ENCODE measurements at places on chromosomes 16 and 17.
A peak's percentile ranks its signal among the peaks of the same experiment; 100 is the strongest.

- peak; percentile 77 for DNase-seq
Measured at GRCh38 chr17:40605306-40605705, 40.0 kb upstream of the CCR7 start.

DNA sequence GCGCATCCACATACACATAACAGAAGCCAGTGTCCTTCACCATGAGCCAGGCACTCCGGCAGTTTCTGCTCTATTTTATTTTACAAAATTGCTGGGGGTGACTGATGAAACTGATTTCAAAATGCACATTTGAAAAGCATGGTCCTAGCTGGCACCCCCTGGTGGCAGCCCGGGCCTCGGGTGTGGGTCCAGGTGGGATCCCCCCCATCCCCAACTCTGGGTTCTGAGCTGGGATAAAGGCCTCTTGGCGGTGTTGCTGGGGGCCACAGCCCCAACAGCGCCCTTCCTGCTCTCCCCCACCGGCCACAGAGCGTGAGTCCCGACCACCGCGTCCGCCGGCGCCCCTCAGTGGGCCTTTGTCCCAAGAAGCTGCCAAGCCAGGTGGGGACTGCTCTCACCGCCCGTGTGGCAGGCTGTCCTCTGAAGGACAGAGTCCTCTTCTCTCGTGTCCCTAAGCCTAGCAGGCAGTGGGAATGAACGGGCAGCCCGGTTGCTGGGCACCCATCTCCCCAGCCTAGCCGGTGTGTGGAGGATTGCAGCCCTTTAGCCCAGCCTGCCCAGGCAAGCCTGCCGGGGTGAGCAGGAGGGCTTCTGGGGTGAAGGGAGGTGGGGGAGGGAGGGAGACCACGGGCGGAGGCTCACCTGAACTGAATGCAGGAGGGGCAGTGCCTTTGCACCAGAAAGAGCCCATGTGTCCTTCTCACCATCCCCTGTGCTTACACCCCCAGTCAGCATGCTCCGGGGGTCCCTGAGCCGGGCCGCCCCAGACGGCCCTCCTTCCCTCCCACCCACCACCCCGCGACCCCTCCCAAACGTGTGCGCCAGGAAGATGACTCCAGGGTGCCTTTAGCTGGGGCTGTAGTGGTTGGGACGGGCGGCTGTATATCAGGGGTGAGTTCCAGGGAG is 898 bp downstream of the SNAI3 start:
- DNase-seq, result no peak

GRCh38 chr17:31112001-31112661 is 17.4 kb downstream of the NF1 start:
- DNase-seq, result no peak

GRCh38 chr17:56148333-56148732 is 4.9 kb upstream of the ANKFN1 start:
- no peak for DNase-seq

DNA sequence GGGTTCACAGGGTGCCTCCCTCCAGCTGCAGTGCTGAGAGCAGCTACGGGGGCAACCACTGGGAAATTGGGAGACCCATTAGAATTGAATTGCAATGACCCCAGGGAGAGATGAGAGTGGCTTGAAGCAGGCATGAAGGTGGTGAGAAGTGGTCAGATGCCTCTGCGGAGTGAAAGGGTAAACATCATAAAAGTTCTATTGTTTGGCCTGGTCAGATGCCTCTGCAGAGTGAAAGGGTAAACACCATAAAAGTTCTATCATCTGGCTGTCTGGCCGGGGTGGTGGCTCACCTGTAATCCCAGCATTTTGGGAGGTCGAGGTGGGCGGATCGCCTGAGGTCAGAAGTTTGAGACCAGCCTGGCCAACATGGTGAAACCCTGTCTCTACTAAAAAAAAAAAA is 53.5 kb downstream of the TNFRSF13B start:
- DNase-seq, result no peak

GRCh38 chr17:38465391-38466345 is 37.4 kb downstream of the ARHGAP23 start:
- DNase-seq, result no peak

- DNase-seq, result no peak
Measured at GRCh38 chr17:18371455-18371854, 6.1 kb upstream of the EVPLL start.

- no peak for DNase-seq
Measured at GRCh38 chr17:64289741-64290141, 26.7 kb upstream of the TEX2 start.

- DNase-seq, result no peak
Measured at GRCh38 chr17:34658811-34659560, 79.6 kb downstream of the TMEM132E start.

DNA sequence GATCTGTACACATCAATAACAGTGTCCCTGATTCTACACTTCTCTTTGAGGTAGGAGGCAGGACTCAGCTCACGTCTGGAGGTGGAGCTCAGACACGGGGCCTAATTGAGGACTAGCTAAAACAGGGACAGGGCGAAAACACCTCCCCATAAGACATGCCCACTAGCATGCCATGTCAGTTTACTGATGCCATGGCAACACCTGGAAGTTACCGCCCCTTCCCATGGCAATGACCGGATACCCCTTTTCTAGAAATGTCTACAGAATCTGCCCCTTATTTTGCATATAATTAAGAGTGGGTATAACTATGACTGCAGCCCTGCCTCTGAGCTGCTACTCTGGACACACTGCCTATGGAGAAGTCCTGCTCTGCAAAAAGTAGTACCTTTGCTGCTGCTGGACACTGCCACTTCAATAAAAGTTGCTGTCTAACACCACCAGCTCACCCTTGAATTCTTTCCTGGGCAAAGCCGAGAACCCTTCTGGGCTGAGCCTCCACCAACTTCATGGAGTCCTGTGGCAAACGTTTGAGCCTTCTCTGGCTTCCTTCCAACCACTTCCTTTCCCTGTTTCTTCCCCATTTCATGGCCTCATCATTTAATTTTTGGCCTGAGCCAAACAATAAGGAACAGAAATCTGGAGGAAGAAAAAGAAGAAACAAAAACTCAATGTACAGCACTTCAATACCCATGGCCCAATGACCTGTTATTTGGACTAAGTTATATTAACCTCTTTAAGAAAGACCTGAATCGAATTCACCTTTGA is 21.0 kb downstream of the PHB1 start:
- no peak for DNase-seq

GRCh38 chr17:77320044-77320440 is 179.3 kb downstream of the SEC14L1 start:
- no peak for DNase-seq

DNA sequence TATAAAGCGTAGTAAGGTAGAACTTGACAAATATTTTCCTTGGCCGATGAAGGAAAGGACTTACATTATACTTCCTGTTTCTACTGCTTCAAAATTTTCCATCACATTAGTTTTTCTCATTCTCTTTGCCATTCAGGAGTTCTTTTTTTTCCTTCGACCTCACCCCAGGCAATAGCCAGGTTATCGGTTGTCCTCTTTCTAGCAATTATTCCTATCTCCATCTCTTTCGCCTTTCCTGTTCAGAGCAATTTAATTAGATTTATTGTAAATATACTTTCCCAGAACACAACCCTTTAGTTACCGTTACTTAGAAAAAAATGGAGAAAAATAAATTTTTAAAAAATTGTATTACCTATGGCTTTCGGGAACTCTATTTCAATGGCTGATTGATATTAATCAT is 205.2 kb downstream of the KCNJ2 start:
- no peak for DNase-seq

DNA sequence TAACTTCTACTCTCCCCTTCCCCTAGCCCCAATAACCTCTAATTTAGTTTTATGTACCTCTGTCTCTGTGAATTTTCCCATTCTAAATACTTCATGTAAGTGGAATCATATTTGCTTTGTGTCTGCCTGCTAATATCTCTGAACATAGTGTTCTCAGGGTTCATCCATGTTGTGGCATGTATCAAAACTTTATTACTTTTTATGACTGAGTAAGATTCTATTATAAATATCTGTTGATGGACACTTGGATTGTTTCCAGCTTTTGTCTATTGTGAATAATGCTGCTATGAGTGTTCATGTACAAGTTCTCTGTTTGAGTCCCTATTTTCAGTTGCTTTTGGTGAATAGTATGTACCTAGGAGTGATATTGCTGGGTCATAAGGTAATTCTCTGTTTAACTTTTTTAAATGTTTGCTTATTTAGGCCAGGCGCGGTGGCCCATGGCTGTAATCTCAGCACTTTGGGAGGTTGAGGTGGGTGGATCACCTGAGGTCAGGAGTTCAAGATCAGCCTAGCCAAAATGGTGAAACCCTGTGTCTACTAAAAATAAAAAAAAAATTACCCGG is 92.8 kb downstream of the CHD9 start:
- no peak for DNase-seq

- peak; percentile 77 for DNase-seq
Measured at GRCh38 chr17:81393684-81394376, 1.4 kb upstream of the BAHCC1 start.

- no peak for DNase-seq
Measured at GRCh38 chr16:50546125-50546524, 2.1 kb upstream of the NKD1 start.

DNA sequence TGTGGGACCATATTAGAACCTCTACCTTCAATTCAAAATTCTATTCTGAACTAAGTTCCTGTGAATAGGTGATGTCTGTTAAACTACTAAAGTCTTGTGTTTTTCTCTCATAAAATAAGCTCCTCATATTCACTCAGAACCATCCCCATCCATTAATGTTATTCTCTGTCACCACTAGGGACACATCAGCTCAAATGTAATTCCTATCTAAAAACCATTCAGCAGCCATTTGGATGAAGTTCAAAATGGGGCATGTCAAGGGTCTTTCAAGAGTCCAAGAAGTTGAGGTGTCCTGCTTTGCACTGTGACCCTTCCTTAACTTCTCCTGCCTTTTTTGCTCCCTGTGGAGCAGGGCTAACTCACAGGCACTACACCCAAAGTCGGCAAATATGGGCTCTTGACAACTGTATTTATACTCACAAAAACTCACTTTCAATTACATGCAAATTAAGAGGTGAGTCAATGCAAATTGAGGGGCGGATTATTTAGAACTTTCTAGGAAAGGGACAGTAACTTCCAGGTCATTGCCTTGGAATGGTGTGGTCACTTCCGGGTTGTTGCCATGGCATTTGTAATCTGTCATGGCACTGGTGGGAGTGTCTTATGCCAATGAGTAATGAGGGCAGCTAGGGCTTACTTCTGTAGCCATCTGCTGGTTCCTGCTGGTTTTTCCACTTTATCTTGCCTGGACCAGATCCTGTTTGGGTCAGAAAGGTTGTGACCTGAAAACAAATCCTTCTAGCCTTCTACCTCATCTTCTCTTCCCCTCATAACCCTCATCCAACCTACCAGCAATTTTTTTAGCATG is 128.2 kb upstream of the COX10 start:
- DNase-seq, result no peak

GRCh38 chr16:47431960-47432359 is 28.9 kb downstream of the ITFG1 start:
- DNase-seq, result no peak

- no peak for DNase-seq
Measured at GRCh38 chr16:71347146-71347545, 11.4 kb upstream of the CALB2 start.

DNA sequence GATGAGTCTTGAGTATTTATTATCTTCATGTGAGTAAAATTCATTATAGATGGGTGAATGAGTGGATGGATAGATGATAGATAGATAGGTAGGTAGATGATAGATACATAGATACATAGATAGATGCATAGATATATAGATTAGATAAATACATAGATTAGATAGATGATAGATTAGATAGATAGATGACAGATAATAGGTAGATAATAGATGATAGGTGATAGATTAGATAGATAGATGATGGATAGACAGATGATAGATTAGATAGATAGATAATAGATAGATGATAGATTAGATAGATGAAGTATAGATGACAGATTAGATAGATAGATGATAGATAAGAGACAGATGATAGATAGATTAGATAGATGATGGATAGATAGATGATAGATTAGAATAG is 21.8 kb upstream of the WFIKKN2 start:
- DNase-seq, result no peak

DNA sequence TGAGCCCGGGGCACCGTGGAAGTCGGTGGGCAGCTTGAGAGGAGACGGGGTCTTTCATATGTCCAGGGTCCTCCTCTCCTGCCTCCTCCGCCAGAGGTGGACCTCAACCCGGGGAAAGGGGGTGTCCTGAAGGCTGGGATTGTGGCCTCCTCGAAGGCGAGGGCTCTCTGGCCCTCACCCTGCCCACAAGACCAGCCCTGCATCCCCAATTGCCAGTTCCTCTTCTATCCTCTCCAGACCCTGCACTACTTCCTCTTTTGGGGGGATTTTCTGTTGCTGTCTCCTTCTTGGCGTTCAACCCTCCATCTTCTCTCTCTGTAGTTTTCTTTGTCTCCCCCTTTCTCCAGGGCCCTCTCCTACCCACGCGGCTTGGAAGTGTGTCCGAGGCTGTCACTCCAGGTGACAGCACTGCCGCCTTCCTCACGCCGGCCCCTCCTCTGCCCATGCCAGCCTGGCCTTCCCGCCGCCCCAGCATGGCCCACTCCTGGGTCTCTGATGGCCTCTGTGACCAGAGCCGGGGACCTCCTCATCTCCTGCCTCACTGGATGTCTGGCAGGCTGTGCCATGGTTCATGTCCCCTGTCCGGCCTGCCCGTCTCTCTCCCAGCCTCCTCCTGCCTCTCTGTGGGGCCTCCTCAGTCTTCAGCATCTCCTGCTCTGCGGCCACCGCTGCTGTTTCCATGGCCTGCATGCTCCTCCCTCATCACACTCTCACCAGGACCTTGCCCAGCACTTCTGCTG is 2.4 kb upstream of the ITGAX start:
- no peak for DNase-seq

DNA sequence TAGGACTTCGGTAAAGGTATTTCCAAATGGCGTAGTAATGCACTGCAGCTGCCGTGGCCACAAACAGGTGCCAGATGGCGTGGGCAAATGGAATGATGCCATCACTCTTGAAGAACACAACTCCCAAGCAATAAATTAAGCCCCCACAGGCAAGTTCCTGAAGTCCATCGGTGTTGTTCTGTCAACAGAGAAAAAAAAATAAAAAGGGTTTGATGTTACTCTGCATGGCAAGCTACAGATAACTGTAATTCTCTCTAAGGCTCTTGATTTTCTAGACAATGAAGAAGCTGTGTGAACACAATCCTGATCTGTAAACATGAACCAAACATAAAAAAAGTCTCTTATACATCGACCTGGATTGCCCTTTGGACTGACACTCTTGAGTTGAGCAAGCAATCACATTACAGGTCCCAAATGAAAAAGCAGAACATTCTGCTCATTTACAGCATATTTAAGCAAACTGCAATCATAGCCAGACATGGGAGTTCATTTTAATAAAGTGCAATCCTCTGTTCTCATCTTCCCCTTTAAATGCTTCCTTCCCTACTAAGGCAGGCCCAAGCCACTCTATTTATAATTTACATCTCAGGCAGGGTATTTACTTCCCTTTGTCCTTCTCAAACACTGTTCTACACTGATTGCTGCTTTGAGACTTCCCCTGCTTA is 27.1 kb downstream of the MMD start:
- DNase-seq, result no peak

- no peak for DNase-seq
Measured at GRCh38 chr17:41052566-41052965, 2.5 kb downstream of the KRTAP2-2 start.

- DNase-seq, result no peak
Measured at GRCh38 chr17:49600949-49601348, 25.3 kb downstream of the NXPH3 start.

Measured in T-helper 2 cell treated with Interferon-gamma antibody and Interleukin-4, amounts not matched to agents 5 μg/mL and 100 μg/mL, for 36 hours (primary cell).